ENCODE measurements at places on chromosomes 11 and 22.

DNA sequence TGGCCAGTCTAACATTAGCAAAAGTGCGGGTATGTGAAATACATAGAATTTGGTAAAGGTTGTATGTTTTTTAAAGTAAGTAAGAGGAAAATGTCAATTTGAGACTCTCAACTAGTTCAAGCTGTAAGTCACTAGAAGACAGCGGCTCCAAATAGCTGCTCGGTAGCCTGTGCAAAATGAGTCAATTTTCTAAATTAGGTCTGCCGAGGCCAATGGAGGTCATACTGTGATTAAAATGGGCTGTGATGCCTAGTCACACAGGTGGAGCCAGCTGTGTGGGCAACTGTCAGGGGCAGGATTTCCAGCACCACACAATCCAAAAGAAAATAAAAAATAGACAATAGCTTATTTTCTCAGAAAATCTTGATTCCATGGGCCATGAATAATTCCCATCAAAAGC, 32.3 kb downstream of the KCNA4 start:
- no peak for DNase-seq

DNA sequence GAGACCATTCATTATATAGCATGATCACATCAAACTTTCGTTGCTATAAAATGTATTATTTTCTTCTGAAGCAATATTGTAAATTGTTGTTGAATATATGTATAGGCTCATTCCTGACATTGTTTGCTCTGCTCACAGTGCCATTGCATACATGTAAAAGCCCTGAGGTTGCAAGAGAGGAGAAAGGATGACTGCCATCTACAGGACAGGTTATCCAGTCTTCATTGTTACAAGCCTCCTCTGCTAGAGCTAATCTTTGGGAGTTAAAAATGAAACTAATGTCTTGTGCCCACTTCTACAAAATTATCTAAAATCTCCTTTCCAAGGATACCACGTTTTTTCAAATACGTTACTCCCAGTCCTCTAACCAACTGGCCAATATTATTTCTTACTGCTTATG, 16.4 kb upstream of the OR5AL1 start:
- no peak for DNase-seq

GRCh38 chr11:121393855-121394254, 58.3 kb upstream of the SORL1 start:
- no peak for DNase-seq

- no peak for DNase-seq
Measured at GRCh38 chr11:119236891-119237290, 30.8 kb downstream of the CBL start.

DNA sequence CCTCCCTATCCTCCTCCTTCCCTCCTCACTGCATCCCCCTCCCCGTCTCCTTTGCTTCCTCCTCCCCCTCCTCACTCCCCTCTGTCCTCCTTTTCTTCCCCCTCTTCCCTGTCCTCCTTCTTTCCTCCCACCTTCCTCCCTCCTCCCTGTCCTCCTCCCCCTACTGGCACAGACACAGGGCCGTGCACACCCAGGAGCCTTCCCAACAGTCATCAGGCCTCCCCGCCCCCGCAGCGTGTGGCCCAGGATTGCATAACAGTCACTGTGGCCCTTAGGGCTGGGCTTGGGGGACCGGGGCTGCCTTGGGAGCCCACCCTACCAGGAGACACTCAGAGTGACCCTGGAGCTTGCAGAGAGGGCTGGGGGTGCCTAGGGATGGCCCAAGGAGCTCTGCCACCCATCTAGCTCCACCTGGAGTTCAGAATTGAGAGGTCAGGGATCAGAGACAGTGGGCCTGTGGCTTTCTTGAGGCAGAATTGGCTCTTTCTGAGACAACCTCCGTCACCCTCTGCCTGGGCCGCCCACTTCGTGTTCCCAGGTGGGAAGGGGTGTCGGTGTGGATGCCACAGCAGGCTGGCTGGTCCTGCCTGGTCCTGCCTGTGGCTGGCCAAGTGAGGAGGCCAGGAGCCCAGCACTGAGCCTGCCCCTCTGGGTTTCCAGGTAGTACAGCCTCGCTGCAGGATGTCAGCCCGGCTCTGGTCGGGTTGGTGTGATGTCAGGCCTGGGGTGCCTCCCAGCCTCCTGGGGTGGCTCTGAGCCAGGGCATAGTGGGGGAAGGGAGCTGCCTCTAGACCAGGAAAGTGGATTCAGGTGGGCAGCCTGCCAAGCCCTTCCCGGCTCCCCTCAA, 1.6 kb downstream of the SPI1 start:
- DNase-seq: no peak

- DNase-seq: no peak
Measured at GRCh38 chr11:79333355-79333754, 107.5 kb downstream of the TENM4 start.

DNA sequence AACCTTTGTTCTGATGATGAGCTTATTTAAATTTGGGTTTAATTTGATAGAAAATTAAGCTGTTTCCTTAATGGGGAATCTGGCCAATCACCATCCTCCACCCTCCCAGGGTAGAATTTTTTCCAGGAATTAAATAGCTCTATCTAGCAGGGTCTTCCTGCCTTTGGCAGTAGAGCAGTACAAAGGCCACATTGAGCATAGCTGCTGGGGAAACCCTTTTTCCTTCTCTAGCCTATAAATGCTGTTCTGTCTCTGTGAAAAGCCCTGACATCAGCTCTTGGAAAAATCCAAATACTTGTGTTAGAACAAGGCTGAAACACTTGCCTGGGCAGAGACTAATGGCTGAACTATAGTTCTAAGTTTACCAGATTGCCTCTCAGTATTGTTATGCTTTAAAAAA, 55.1 kb downstream of the ARHGEF12 start:
- DNase-seq: no peak

DNA sequence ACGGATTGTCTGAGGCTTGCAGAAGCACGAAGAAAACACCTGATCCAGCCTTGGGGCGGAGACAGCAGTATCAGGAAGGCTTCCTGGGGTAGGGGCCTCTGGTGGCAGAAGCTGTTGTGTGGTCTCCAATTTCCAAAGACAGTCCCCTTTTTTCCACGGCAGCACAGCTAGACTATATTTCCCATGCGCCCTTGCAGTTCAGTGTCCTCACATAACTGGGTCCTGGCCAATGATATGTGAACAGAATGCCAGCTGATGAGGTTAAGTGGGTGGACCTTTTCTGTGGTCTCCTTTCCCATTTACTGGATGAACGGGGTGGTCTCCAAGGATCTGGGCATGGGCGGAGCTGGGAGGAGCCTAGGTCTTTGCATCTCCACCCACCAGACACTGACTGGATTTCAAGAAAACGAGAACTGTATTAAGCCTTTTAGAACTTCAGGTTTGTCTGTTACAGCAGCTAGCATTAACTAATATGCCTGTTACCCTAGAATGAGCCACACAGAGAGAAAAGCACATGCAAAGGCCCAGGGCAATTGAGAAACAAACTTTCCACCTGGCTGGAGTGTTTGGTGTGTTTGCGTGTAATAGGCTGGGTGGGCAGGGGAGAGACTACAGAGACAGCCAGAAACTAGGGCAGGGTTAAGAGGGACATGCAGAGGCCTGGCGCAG, 6.2 kb downstream of the GAL3ST1 start:
- no peak for DNase-seq

DNA sequence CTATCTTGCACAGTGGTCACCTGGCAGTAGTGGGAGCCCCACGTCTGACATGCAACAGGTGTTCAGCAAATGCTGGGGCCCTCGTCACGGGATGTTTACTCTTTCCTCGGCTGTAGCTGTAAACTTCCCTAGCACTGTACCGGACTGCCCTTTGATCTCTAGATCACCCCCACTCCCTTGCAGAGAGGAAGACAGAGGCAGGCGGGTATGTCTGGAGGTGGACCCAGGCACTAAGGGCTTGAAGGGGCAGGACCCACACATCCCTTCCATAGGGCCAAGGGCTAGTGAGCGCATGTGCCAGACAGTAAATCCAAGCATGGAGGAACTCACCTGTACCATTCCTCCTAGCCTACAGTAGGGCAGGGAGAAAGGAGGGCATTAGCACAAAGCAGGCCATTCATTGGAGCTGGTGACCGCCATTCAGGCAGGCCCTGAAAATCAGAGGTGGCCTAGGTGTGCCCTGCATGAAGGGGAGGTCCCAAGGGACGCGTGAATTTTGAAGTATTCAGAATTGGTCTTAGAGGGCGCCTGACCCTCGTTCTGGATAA, 1.9 kb upstream of the SMTN start:
- DNase-seq: no peak

GRCh38 chr11:90364527-90364926, 141.7 kb upstream of the CHORDC1 start:
- DNase-seq: no peak

GRCh38 chr11:93063086-93063485, 93.6 kb downstream of the MTNR1B start:
- DNase-seq: no peak

GRCh38 chr11:6734616-6735015, 37.2 kb downstream of the OR2AG2 start:
- no peak for DNase-seq

DNA sequence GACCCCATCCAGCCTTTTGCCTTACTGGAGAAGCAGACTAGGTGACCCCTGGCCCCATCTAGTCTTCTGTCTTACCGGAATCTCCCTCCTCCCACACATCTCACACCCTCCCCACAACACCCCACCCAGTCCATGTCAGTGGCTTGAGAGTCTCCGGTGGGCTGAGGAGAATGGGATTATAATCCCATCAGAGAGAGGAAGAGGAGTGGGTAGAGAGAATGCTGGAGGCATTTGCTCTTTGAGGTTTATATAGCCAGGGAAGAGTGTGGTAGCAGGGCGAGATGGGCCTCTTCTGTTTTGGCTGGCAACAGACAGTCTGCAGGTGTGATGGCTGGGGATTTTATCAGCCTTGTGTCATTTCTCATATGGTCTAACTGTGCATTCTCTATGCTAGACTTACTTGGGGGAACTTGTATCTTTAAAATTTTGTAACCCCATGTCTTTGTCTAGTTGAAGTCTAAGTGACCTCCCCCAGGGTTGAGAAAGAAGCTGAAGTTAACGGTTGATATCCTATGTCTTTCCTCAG, 50.3 kb downstream of the GRAMD1B start:
- DNase-seq: no peak

GRCh38 chr22:48951836-48952235, 875.8 kb downstream of the BRD1 start:
- DNase-seq: no peak

GRCh38 chr11:23856654-23857053, 640.2 kb upstream of the LUZP2 start:
- no peak for DNase-seq

DNA sequence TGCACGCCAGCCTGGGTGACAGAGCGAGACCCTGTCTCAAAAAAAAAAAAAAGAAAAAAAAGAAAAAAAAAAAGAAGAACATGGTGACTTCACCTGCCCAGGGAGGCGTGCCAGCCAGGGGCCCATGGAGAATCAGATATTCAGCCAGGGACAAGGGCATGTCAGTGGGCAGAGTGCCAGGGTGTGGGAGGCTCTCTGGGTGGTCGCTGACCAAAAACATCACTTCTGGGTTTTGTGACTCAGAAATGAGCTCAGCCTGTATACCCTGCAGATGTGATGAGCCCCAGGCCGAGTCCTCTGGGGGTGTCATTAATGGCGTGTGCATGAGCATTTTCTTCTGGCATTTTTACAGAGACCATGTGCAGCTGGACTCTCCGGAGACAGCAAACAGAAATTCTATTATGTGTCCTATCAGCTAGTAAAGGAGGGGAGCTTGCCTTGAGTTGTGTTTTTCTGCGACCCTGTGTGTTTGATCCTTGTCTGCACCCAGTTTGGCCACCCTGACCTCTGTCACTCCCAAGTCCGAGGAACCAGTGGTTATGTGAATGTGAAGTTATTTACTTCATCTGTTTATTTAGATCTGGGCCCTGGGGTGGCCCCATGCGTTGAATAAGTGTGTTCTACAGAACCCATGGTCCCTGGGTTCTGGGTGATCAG, 53.6 kb downstream of the BCR start:
- DNase-seq: no peak

DNA sequence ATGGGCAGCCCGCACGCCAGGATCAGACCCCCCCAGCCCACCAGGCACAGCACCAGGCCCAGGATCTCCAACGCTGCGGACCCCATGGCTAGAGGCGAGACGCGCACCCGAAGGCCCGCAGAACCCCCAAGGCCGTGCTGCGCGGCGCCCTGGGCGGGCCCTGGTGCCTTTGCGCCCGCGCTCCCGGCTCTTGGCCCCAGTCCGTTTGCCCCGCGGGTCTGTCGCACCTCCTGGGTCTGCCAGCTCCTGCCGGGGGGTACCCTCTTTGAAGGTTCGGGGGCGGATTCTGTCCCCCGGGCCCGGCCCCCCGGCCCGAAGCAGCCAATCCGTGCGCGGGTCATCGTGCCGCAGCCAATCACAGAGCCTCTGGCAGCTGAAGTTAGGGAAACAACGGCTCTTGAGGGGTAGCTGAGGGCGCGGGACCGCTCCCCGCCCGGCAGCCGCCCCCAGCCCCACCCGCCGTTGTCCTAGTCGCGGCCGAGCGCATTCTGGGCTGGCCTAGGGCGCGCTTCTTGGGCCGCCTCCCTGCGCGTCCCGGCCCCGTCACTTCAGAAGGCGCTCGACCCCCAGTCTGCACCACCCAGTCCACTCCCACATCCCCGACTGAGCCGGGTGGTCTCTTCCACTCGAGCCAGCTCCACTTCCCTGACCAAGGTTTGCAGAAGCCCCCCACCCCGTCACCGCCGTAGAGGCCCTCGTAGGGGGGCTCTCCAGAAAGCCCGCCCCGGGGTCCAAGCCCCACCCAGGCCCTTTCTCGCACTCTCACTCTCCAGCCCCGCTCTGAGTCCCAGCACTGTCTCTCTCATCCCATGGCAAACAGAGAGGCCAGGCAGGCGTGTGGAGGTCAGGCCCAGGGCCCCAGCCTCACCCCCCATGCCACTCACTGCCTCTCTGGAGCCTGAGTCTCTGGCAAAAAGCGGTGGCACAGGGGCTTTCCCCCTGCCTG, at the start of gene CLDN5:
CLDN5 (minus strand) TSS at position 241 of the 946 bp plus-strand sequence; CDS start at position 86, 155 bp downstream.
- no peak for DNase-seq
